ENCODE measurements at places on chromosomes 2 and 18. TPM values are rescaled to one million over a fixed set of nuclear protein-coding genes. Genes with fewer than 3 reads are reported as not detected.

DNA sequence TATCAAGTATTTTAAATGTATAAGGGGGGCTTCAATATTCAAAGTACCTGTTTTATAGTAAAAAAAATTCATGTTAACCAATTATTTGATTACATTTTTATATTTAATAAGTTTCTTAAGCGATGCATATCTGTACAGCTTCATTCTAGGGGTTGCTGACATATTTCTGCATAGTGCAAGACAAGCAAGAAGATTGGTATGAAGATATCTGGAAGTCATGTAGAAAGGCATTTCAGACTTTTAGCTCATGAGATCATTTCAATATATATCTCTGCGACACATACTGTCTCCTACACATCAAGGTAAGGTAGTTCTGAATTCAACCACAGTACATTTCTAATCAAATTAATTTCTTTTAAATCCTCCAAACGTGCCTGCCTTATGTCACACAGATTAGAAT is 73.1 kb downstream of the MEMO1 start:
- DNase-seq = no peak

The C18orf54 gene
- 0.37 TPM for total RNA-seq

- DNase-seq = no peak
Measured at GRCh38 chr2:104862058-104862941, 8.4 kb downstream of the POU3F3 start.

- no peak for DNase-seq
Measured at GRCh38 chr2:24682304-24682703, 110.9 kb downstream of the PTRHD1 start.

The HOXD9 gene
- 2.7 TPM for total RNA-seq

The CTIF gene
- 18.7 TPM for total RNA-seq

DNA sequence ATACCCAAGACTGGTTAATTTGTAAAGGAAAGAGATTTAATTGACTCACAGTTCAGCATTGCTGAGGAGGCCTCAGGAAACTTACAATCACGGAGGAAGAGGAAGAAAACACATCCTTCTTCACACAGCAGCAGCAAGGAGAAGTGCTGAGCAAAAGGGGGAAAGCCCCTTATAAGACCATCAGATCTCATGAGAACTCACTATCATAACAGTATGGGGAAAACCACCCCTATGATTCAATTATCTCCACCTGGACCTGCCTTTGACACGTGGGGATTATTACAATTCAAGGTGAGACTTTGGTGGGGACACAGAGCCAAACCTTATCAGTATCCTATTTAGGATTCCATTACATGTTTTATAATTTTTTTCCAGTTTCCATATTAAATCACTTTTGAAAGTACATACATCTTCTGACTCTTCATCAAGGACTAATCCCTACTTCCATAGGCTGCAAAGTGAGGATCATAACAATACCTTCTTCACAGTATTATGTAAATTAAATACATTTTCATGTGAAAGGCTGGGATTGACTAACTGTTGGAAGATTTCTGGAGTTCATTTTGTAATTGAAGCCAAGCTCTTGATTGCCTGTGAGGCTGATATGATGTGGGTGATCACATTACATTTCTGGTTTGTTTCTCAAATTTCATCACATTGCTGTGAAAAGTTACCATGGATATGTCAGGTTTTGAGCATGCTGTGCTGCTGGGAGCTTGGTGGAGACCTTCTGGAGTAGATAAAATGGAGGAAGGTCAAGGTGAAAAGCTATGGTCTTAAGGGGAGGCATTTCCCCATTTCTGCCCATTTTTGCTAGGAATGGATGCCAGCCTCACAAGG is 31.7 kb upstream of the CERS6 start:
- DNase-seq = no peak
